GM23248 (cell line): ENCODE measurements at places on chromosomes 1 and 21. TPM values are rescaled to one million over a fixed set of nuclear protein-coding genes. Genes with fewer than 3 reads are reported as not detected.

DNA sequence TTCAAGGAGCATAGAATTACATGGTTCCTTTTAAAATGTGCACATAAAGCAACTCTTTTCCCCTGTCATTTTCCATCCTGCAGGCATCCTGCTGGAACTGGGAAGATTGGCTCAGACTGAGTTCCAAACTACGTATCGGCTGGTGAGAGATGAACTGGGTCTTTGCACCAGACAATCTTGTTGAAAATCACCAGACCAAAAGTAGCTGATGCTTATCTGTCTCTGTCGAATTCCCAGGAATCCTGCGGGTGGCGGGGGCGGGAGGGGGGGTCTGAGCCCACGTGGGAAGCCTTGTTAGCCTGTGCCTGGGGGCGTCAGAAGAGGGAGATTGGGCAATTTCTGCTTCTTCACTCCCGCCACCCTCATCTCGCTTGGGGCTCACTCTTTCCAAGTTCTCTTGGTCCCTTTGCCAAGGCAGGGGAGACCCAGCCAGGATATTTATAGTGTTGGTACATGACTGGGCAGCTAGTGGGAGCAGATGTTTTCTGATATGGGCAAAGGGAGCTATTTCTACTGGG lies 90.1 kb upstream of the SLC25A33 start:
- DNase-seq, result peak; percentile 29

DNA sequence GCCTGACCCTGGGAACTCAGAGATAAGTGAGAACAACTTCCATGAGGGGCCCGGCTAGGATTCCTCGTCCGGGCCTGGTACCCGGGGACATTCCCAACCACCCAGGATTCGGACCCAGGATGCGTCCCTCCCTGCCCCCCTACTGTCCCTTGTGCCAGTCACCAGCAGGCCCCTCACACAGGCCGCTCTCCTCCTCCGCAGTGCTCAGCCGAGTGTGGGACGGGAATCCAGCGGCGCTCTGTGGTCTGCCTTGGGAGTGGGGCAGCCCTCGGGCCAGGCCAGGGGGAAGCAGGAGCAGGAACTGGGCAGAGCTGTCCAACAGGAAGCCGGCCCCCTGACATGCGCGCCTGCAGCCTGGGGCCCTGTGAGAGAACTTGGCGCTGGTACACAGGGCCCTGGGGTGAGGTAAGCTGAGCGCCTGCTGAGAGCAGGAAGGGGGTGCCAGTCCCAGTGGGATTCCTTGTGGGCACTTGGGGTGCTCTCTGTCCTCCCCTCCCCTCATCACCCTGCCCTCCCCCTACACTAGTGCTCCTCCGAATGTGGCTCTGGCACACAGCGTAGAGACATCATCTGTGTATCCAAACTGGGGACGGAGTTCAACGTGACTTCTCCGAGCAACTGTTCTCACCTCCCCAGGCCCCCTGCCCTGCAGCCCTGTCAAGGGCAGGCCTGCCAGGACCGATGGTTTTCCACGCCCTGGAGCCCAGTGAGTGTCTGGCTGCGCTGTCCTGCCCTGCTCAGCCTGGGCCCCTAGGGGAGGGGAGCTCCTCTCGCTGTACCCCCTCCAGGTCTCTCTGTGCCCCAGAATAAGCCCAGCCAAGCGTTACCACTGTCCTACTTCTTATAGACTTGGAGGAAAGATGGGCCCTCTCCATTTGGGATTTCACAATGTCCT lies 9.8 kb downstream of the ADAMTSL4 start:
- DNase-seq, result peak; percentile 0

DNA sequence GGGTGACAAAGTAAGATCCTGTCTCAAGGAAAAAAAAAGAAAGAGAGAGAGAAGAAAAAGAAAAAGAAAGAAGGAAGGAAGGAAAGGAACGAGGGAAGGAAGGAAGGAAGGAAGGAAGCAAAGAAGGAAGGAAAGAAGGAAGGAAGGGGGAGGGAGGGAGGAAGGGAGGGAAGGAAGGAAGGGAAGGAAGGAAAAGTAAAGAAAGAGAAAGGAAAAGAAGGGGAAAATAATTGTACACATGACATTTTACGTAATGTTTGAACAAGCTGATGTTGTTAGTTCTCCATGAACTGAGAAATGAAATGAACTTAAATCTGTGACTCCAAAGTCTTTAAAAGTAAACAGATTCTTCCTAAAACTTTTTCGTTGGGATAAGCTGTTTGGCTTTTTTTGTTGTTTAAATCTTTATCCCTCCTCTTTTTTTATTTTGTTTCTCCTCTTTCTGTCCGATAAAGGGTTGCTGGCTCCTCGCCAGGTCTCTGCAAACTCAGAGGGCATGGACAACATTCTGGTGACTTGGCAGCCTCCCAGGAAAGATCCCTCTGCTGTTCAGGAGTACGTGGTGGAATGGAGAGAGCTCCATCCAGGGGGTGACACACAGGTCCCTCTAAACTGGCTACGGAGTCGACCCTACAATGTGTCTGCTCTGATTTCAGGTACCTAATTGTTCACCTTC lies 59.8 kb downstream of the IL12RB2 start:
- peak; percentile 6 for DNase-seq

DNA sequence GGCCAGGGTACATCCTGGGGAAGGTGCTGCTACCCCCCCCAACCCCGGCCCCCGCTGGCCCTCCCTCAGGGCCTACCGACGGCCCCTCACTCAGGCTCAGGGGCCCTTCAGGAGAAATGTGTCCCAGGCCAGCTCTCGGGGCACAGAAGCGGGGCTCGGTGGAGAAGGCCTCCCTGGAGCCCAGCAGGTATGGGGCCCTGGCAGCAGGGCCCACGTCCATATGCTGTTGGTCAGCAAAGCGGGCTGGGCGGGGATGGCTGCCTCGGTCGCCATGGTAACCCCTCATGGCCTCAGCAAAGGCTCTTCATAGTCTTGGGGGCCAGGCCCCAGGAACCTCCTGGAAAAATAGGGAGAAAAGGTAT lies 24.4 kb downstream of the DLGAP3 start:
- no peak for DNase-seq

The TMCC2 gene
- 0.39 and 0.63 TPM in 2 replicates for polyA plus RNA-seq

The EPRS1 gene
- 167 and 169 TPM in 2 replicates for polyA plus RNA-seq

The FCAMR gene
- not detected in 2 replicates for polyA plus RNA-seq

The NCMAP gene
- not detected in 2 replicates for polyA plus RNA-seq

GRCh38 chr1:182404781-182405180 lies 4.3 kb upstream of the TEDDM1 start:
- DNase-seq, result no peak

The CD48 gene
- 0.28 TPM in 1 of 2 replicates, not detected in the other for polyA plus RNA-seq

DNA sequence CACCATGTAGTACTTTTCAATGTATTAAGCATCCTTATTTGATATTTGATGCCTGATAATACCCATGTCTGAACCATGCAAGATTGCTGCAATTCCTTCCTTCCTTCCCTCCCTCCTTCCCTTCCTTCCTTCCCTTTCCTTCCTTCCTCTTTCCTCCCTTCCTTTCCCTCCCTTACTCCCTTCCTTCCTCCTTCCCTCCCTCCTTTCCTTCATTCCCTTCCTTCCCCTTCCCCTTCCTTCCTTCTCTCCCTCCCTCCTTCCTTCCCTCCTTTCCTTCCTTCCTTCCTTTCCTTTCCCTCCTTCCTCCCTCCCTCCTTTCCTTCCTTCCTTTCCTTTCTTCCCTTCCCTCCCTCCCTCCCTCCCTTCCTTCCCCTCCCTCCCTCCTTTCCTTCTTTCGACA lies 29.7 kb upstream of the TMEM52 start:
- DNase-seq, result no peak

The S100A7 gene
- polyA plus RNA-seq, result not detected in 2 replicates

GRCh38 chr21:41406340-41406739 lies 19.7 kb upstream of the MX1 start:
- DNase-seq, result no peak

The AGBL4 gene
- polyA plus RNA-seq, result not detected in 2 replicates

DNA sequence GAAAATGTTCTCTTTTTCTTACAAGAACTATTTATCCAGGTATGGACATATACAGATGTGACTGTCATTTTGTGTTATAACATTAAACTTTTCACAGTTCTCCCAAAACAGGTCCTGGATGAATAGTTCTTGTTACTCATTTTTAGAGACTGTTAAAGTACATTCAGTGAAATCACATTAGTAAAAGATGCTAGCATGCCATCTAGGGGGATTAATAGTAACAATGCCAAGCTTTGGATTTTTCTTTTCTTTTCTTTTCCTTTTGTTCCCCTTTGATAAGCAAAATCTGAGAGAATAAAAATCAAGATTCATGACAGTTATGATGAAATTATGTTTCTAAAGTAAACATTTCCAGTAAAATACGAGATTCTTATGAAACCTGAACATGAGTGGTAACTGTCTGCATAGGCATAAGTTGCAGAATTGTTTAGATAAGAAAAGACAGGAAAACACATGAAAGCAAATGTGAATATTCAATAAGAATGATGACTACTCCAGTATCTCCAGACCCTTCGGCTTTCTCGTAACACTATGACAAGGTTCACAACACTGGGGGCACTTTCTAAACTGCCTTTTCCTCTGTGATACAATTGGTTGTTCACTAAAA lies 77.5 kb downstream of the TPR start:
- DNase-seq, result no peak

DNA sequence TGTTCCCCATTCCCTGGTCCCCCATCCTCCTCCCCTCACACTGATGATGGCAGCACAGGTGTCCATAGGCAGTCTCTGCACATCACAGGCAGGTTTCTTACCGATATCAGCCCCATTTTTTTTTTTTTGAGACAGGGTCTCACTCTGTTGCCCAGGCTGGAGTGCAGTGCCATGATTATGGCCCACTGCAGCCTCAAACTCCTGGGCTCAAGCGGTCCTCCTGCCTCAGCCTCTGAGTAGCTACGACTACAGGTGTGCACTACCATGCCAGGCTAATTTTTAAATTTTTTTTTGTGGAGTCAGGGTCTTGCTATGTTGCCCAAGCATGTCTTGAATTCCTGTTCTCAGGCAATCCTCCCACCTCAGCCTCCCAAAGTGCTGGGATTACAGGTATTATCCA lies 28.9 kb upstream of the SDHB start:
- DNase-seq, result no peak

DNA sequence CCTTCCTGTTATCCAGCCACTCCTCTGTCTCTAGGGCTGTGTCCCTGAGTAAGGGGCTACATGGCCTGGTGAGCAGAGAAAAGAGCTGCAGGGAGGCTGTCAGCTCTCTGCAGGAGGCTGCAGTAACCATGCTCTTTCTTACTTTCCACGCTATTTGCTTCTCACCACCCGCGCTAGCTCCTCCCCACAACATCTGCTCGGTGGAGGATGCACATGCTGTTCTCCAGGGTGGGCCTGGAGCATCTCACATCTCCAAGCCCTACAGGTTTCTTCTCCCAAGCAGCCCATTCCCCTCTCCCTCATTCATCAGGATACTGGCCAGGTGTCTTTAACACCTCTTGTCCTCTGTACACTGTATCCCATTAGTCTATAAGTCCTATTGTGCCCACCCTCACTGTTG lies 103.8 kb downstream of the IER5 start:
- no peak for DNase-seq

The FAM167B gene
- polyA plus RNA-seq, result 5.0 and 5.1 TPM in 2 replicates

GRCh38 chr1:170010443-170010842 lies 64.1 kb downstream of the KIFAP3 start:
- peak; percentile 79 for DNase-seq

- no peak for DNase-seq
Observed at GRCh38 chr1:211487672-211488208, 4.2 kb downstream of the RD3 start.

The C8B gene
- polyA plus RNA-seq, result not detected in 2 replicates

The RBBP5 gene
- polyA plus RNA-seq, result 13.6 and 14.7 TPM in 2 replicates

GRCh38 chr1:65939636-65940035 lies 146.9 kb downstream of the PDE4B start:
- DNase-seq, result peak; percentile 74

DNA sequence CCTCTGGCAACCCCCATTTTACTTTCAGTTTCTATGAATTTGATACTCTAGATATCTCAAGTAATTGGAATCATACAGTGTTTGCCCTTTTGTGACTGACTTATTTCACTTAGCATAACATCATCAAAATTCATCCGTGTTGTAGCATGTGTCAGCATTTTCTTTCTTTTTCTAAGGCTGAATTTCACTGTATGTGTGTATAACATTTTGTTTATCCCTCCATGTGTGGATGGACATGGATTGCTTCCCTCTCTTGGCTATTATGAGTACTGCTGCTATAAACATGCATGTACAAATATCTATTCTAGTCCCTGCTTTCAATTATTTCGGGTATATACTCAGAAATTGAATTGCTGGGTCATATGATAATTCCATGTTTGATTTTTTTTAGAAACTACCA lies 97.3 kb downstream of the MAP3K21 start:
- peak; percentile 15 for DNase-seq
